GM12891 (cell line): ENCODE measurements at places on chromosomes 2 and 18.

DNA sequence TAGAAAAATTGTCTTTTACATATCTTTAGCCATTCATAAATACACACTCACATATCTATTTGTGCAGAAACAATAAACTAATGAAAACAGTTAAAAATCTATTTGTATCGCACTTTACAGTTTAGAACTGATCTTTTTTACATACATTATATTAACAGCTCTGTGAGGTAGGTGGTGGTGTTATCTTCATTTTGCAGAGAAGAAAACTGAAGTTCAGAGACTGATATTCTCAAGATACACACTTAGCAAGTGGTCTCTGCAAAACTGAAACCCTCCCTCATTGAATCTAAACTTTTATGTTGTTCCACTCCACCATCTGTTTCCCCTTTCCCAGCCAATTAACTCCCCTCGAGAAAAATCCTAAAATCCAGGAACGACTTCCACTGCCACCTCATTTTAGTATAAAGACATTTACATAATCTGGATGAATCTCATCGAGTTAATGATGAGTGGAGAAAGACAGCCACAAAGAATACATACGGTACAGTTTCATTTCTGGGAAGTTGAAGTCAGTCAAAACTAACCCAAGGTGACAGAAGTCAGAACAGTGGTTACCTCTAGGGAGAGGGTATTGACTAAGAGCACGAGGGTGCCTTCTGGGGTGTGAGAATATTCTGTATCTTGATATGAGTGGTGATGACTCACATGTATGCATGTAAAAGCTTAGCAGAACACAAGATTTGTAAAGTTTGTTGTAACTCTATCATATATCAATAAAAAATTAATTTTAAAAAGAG lies 524.2 kb upstream of the TCF4 start:
- peak; percentile 9 for DNase-seq

DNA sequence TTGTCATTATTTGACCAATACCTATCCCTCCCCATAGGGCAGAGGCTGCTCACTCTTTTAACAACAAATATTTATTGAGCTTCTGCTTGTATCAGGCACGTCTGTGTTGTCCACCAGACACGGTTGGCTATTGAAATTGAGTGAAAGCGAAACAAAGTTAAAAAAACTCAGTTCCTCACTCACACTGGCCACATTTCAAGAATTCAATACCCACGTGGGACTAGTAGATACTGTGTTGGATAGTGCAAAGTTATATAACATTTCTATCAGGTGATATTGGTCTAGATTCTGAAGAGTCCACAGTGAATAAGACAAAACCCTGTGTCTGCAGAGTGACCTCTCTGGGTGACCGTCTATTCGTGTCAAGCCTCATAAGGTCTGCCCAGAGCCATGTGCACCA lies 43.9 kb upstream of the GALR1 start:
- DNase-seq: no peak

DNA sequence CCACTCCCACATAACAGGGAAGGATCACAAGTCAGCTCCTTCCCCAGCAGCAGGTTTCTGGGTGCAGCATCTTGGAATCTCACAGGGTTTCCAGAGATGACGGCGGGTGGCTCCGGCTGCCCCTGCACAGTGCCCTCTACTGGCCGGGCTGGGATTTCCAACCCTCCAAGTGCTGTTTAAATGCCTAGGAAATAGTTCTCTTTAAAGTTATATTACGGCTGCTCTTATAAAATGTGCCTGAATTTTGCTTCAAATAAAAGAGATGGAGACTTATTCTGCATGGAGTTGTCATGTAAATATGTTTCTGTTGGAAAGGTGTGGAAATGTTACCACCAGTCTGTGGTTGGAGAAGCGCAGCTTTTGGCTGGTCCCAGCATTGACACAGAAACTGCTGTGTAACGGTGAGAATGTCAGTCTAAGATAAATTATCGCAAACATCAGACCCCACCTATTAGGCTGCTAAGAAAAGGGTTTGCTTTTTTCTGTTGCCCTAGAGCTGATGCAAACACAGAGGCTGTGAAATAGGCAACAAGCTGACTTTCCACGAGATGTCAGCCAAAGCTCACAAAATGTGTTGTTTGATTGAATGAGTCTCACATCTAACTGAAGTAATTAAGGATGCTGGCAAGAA lies 3.3 kb upstream of the HJURP start:
- DNase-seq: no peak

GRCh38 chr2:67604360-67604759 lies 207.2 kb downstream of the ETAA1 start:
- DNase-seq: no peak

- no peak for DNase-seq
Measured at GRCh38 chr2:205511221-205511620, 171.1 kb upstream of the NRP2 start.

- DNase-seq: no peak
Measured at GRCh38 chr2:109135359-109136197, 6.6 kb downstream of the SH3RF3 start.

DNA sequence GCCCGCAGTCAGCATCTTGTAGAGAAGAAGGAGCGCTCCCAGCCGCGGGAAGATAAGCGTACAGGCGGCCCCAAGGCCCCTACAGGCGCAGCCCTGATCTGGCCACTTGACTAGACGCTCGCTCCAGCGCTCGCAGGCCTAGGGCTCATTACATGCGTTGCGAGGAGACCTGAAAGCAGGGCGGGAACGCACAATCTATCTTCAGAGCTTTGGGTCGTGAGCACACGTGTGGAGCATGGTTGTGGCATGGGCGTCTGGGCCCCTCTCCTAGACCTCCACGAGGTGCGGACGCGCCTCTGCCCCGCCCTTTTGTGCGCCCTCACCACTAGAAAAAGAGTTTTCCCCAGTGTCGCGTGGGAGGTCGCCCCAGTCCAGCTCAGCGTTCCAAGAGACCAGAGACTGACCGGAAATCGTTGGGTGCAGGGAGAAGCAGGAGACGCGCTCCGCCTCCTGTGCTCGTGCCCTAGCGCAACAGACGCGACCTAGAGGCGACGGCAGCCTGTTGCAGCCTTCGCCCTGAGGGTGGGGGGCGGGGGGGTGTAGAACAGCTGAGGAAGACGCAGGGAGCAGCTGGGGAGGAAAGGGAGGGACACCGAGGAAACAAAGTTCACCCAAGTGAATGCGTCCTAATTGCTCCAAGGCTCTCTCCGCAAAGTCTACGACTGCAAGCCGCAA lies 12.6 kb downstream of the NR4A2 start:
- DNase-seq: no peak

GRCh38 chr2:224223851-224224555 lies 177.9 kb downstream of the FAM124B start:
- no peak for DNase-seq

GRCh38 chr2:101571951-101572350 lies 97.0 kb upstream of the RFX8 start:
- no peak for DNase-seq

- peak; percentile 43 for DNase-seq
Measured at GRCh38 chr2:46298522-46299353, 1.5 kb downstream of the EPAS1 start.

DNA sequence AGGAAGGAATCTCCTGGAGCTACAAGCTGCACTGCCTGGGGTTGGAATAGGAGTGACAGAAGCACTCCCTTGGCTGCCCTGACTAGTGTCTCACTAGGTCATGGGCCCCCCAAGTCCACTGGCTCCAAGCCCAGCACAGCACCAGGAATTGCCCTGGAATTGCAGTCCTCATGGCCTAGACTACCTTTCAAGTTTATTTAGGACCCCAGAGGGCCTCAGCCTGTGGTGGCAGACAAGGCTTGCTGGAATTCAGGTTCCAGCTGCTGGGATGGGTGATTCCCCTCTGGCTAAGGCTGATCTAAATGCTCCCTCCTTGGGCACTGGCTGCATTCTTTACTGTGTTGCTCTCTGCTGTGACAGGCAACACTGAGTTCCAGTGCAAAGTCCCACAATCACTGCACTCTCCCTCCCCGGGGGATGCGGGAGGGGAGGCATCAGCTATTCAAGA lies 14.0 kb downstream of the STRADB start:
- no peak for DNase-seq

DNA sequence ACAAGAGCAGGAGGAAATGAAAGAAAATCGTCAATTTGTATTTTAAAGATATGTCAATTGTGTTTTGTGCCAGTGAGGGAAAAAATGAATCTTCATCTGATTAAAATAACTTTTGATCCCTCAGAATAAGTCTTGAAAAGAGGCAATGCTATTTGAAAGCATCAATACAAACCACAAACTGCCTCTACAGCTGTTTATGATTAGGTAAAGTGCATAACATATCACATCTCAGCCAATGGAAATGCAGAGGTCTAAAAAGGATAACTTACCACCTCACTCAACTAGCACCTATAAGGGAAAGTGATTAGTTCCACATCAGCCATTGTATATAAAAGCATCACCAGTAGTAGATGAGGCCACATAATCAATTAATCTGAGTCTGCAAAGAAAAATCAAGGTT lies 492.2 kb upstream of the CDH2 start:
- DNase-seq: no peak

DNA sequence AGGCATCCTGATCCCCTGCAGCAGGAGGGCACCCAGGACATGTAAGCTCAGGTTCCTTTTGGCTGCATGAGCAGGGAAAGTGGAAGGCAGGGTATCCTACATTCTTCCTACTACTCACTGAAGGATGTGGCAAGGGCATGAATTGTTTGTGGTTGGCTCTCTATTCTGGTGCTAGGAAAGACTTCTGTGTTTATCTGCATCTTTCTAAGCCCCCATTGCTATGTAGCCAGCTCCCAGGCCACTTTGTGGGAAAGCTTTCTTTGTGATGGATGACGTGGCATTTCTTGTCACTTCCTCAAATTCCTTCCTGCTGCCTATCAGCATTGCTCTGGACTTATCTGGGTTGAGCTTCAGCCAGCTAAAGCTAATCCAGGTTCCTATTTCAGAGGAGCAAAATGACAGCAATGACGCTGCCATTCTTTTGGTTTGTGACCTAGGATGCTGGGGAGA lies 46.2 kb downstream of the MEIS1 start:
- no peak for DNase-seq

GRCh38 chr2:207511851-207512250 lies 17.9 kb upstream of the CREB1 start:
- DNase-seq: no peak

GRCh38 chr2:144836635-144837350 lies 316.9 kb upstream of the ZEB2 start:
- DNase-seq: no peak

GRCh38 chr2:100845141-100845991 lies 25.4 kb downstream of the NPAS2 start:
- DNase-seq: no peak

GRCh38 chr2:9231291-9232165 lies 24.9 kb downstream of the ASAP2 start:
- DNase-seq: no peak
